ENCODE measurements at places on chromosomes 1 and 21.

DNA sequence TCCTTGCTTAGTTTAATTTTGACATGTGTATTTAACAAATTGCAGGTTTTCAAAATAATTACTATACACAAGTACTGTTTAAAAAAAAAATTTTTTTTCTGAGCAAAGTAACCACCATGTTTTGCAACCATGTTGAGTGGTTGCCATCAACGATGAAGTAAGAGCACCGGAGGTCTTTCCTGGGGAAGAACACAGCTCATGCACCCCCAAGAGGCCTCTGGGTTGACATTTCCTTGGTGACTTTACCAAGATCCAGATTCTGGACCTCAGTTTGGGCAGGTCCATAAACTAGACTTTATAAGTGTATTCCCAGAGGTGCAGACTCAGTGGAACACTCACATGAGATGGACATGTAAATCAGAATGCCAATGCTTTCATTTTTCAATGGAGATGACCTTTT, 36.8 kb upstream of the RALGPS2 start:
- DNase-seq = no peak

DNA sequence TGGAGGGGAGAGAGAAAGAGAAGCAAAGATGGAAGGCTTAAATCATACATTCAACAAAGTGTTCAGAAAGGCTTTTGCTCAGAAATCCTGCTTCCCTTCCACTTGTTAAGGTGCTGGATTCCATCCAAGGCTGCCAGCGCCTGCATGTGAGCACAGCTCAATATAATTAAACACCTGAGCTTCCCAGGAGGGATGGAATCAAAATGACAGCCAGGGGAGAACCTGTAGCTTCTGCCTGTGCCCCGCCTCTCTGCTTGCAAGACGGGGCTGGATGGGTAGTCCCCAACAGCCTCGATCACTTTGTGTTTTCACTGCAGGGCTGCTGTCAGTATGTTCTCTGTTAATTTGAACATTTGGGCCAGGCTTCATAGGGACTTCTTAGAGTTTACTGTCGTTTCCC, 225.7 kb downstream of the KCNH1 start:
- no peak for DNase-seq

DNA sequence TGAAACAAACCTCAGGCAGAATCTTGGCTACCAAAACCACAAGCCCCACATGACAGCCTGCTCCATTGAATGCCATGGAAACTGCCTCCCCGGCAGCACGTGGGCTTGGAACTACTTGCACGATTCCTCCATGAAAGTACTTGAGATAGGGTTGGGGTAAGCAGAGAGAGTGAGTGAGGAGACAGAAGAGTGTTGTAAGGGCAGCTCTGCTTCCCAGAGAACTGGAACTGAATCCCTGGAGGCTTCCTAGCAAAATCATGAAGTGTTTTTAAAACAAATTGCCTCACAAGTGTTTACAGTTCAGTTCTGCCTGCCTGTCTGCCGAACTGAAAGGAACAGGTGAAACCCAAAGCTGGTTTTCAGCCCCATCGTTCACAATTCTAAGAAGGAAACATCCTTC, 35.3 kb upstream of the DNASE2B start:
- DNase-seq = no peak

DNA sequence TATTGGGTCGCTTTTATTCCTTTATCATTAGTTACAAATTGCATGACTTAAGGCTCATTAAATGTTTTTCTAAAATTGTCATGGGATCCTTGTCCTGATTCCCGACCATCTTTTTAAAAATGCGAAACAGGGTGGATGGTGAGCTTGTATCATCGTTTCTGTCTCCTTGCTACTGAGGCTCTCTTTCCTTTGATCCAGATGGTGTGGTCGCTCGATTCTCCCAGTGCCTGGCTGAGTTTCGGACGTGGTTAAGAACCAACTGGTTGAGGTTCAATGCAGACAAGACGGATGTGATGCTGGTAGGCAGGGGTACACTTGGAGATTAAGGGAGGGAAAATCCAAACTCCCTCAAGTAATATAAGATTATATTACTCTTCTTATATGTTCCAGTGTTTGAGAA, 1.2 kb downstream of the MIER1 start:
- peak; percentile 14 for DNase-seq

GRCh38 chr1:38152351-38153065, 105.9 kb upstream of the POU3F1 start:
- DNase-seq = no peak

Data from endothelial cell (in vitro differentiated cells).